ENCODE measurements at places on chromosomes 12 and 14.

DNA sequence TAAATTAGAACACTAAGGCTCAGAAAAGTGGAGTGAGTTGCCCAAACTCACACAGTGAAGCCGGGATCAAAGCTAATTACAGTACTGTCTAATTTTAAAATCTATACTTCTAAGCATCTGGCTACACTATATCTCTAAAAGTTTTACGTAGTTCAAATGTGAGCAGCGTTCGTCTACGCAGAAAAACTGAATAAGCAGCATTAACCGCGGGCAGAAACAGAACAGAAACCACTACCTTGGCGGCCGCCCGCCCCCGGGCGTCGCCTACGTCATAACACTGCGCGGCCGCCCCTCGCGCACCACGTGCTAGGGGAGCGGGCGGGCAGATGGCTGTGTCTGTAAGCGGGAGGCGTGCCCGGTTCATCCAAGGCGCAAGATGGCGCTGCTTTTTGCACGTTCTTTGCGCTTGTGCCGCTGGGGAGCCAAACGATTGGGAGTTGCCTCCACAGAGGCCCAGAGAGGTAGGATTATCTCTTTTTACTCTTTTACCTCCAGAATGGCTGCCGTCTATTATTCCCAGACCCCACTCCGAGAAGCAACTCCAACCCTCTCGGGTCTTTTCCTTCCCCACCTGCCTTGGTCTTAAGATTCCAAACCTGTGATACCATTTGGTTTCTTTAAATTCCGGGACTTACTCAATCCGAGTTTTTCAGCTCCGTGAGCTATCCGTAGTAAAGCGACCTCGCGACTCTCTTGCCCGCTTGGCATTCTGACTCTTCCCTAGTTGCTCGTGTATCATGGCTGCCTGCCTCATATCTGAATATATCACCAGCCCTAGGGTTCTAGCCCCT is at the start of gene SPRYD4:
SPRYD4 (plus strand) TSS at position 363 of the 791 bp plus-strand sequence; CDS start at position 377, 14 bp downstream.
- peak; percentile 95 for DNase-seq

DNA sequence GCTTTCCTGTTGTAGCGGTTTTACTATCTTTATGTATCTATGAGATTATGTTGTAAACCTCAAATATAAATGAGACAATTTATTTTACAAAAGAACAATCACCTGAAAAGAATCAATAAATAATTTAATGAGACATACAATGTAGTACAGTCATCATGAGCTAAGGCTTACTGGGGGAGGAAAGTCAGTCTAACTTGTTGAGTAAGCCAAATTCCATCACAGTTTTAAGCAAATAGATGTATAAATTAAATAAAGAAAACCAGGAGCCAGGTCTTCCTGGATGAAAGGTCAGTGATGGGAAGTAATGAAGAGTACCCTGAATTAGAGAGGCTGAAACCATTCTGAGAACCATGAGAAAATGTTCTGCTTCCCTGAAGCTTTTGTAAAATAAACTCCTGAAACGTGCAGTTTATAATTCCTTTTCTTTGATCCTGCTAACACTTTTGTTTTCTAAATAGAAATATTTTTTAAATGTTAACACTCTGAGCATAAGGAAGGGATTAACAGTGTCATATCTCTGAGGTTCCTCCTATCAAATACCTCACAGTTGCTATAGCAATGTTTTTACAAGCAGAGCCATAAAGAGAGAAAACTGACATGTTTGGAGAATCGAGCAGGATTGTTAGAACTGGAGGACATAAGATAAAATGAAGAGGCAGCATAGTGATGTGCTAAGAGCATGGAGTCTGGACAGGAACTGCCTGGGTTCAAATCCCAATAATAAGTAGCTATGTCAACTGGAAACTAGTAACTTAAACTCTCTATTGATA is 444.9 kb upstream of the FOXG1 start:
- DNase-seq = no peak

DNA sequence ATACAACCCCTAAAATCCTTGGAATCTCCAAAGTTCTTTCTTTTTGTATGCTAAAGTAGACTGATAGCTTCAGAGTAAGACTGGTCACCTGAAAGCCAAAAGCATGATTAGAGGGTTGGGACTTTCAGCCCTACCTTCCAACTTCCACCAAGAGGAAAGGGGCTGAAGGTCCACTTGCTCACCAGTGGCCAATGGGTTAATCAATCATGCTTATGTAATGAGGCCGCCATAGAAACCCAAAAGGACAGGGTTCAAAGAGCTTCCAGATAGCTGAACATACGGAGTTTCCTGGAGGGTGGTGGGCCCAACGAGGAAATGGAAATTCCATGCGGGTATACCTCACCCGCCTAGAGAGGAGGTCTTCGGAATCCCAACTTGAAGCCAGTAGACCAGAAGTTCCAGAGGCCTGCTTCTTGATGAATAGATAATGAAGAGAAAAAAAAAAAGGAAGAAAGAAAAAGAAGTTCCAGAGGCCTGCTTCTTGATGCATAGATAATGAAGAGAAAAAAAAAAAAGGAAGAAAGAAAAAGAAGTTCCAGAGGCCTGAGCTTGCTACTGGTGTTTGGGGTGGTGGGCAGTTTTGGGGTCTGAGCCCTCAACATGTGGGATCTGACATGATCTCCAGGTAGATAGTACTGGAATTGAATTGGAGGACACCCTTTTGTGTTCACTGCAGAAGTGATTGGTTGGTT is 11.2 kb upstream of the BTG1 start:
- DNase-seq = no peak

DNA sequence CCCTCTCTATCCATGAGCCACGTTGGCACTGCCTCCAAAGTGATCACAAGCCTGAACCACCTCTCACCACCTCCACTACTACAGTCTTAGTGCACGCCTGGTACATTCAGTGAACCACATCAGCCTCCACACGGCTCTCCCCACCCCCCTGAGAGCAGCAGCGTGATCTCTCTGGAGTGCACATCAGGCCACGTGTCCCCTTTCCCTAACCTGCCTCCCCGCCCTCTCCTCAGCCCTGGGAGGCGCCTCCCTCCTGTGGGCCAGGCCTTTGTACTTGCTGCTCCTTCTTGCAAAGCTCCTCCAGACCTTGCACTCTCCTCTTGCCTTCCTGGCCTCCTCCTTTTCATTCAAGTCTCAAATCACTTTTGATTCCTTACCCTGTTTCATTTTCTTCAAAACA is 49.8 kb downstream of the SLC6A12 start:
- DNase-seq = no peak

- no peak for DNase-seq
Observed at GRCh38 chr12:109948368-109948767, 47.8 kb downstream of the GIT2 start.

- peak; percentile 48 for DNase-seq
Observed at GRCh38 chr12:66290716-66291200, 11.5 kb upstream of the HELB start.

DNA sequence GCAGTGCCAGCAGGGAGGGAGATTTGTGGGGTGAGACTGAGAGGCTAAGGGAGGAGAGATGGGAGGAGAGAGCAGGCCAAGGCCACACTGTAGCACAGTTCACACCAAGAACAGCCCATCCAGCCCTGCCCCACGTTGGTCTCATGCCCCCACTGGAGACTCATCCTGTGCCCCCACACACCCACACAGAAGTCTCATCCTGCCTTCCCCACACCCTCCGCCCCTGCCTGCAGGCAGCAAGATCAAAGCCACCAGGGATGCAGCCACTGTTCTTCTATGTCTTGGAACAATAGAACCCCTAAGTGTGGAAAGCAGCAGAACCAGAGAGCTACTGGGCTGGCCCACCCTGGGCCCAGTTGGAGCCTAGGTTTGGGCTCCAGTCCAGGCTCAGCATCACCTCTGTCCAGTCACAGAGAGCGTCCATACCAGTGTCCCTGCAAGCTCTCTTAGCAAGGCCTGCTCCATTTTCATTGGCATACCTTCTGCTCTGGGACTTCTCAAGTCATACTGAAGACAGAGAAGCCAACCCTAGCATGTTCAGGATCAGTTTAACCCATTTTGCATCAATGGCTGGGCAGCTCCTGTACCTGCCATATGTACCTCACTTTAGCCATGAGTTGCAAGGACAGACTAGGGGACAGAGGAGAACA is 31.7 kb upstream of the HDAC7 start:
- no peak for DNase-seq

- no peak for DNase-seq
Observed at GRCh38 chr14:86510491-86510890, 980.5 kb downstream of the FLRT2 start.

DNA sequence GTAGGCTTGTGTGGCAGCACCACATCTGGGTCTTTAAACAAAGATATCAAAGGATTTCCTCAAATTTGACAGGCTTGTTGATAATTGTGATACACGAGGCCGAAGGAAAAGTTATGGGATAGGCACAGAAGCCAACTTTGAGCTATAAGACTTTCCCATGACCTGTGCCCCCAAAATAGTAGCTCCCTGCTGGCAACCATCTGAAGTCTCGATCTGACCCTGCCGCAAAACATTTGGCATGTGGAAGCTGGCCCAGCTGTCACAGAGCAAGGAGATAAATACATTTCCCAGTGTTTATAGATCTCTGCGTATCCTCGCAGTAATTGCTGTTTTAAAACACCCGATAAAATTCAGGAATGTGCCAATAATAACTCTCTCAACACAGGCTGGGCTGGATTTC is 26.4 kb upstream of the RGS6 start:
- DNase-seq = no peak

DNA sequence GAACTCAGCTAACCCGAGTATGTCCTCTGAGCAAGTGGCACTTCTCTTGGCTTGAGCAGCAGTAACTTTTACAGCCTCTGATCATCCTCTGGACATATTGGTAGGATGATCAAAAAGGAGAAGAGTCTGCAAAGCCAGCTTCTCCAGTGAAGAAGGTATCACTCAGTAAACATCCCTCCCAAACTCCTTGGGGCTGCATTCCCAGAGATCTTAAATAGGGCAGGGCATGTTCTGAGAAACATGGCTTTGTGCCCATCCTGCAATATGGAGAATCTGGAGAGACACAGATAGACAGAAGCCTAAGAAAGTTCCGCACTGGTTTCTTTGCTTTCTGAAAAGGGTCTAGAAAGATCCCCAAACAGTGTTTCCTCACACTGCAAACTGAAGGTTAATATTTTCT is 65.4 kb downstream of the RBM19 start:
- no peak for DNase-seq

GRCh38 chr12:22230280-22230794 is 104.2 kb downstream of the ST8SIA1 start:
- no peak for DNase-seq

GRCh38 chr14:81638656-81639280 is 105.1 kb upstream of the SEL1L start:
- DNase-seq = no peak

DNA sequence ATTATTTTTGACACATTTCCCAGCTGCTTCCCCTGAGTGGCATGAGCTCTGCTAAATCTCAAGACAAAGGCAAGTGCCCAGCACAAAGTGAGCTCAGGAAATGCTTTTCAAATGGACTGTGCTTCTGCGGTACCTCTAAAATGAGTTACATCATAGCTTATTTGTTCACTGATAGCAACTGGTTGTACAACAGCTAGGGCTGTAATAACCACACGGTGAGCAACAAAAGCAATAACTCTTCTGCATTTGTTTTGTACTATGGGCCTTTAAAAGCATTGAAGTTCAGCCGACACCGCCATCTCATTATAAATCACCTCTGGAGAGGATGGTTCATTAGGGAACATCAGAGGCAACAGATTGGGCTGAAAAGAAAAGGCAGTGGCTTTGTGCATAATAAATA is 475.0 kb downstream of the GLT1D1 start:
- DNase-seq = no peak

GRCh38 chr14:105898482-105899010 is 372.2 kb downstream of the TMEM121 start:
- DNase-seq = no peak

DNA sequence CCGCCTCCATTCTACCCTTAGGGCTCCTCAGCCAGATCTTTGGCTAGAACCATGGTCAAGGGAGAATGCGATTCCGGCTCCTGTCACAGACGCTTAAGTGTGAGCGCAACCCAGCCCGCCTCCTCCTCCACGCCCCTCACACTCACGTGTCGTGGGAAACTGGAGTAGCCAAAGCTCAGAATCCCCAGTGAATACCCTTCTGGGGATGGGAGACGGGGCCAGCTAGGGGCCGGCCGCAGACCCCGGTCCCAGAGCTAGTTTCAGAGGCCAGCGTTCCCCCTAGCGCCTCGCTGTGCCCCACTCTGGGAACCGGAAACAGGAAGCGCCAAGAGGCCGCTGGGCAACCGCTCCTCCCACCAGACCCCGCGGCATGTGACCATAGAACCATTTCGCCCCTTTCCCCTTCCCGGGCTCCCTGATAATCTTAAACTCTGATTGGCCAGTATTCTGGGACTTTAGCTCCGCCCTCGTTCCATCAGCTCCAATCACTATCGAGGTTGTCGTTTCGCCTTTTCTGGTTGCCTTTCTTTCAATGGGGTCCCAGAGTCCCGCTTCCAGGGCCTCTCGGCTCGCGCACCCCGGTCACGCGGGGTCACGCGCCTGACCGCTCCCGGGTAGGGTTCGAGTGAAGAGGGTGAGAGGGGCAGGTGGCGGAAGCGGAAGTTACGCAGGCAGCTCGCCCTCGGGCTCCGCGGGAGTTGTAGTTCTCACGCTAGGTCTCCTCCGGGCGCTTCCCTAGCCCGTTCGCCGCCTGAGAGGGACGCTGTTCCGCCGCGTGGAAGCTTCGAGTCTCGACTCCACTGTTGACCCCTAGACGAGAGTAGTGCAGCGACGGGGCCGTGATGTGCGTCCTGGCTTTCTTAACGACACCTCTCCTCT is at the start of gene M6PR:
M6PR (minus strand) TSS at position 304 of the 879 bp plus-strand sequence. CDS start 3,241 bp downstream, outside the sequence.
- DNase-seq = peak; percentile 93

DNA sequence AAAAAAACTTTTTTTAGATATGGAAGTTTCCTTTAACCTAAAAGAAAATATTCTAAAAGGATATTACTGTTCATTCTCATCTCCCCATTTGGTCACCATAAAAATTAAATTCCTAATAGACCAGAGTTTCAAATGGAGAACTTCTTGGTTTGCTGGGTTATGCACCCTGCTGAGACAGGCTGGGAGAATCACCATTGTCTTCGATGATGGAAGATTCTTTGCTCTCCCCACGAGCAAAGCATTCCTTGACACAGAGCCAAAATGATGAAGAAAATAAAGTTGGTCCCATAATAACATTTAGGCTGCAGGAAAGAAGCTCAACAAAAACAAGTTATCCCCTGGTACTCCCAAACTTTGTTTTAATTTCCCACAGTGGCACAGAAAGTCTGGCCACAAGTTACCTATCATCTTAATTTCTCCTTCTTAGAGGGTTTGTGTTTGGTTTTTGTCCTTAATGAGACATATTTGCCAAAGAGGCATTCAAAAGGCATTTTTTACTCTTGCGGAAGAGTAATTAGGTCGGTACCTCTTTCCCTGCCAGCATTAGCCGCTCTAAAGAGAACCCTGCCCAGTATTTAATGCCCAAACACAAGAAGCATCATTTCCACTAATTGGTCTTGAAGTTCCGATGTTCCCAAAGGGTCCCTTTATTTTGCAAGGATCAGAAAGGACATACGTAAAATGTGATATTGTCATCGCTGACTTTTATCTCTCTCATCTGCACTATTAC is 4.8 kb downstream of the DIO2 start:
- no peak for DNase-seq
